ENCODE measurements at places on chromosomes 4 and X.

DNA sequence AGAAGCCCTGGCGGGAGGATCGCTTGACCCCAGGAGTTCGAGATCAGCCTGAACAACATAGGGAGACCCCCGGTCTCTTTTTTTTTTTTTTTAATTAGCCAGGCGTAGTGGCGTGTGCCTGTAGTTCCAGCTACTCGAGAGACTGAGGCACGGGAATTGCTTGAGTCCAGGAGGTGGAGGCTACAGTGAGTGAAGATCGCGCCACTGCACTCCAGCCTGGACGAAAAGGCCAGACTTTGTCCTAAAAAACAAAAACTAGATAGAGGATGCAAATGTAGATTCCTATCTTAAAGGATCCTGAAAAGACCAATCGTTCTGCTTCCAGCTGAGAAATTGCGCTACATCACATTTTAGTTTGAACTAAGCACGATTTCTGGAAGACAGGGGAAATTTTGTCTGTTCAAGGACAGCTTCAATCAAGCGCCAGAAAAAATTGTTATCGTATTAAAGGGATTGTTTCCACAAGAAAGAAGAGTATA lies 627 bp upstream of the HSD17B11 start:
- no peak for DNase-seq

- no peak for DNase-seq
Observed at GRCh38 chr4:8286719-8287342, 17.3 kb downstream of the HTRA3 start.

GRCh38 chrX:133849676-133850075 lies 135.7 kb downstream of the GPC3 start:
- DNase-seq = no peak

GRCh38 chr4:107760281-107760947 lies 40.4 kb upstream of the PAPSS1 start:
- DNase-seq = no peak

- no peak for DNase-seq
Observed at GRCh38 chr4:40960941-40961340, 211.2 kb downstream of the NSUN7 start.

- DNase-seq = no peak
Observed at GRCh38 chr4:114237997-114238396, 258.6 kb upstream of the ARSJ start.

DNA sequence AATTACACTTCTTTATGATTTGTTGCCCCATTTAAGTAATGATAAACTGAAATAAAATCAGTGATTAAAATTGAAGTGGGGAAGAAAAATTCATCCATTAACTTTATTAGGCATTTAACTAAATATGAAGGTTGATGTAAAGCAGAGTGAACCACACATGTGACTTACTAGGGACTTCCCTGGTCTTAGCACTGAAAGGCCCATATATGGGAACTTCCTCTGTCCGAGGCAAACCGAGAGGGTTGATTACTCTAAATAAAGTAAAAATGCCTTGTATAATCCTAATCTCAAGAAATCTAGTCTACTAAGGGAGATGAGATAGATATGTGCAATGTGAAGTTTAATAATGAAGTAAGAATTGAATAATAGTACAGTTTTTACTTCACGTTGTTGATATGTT lies 403.9 kb upstream of the RPS6KA3 start:
- no peak for DNase-seq

DNA sequence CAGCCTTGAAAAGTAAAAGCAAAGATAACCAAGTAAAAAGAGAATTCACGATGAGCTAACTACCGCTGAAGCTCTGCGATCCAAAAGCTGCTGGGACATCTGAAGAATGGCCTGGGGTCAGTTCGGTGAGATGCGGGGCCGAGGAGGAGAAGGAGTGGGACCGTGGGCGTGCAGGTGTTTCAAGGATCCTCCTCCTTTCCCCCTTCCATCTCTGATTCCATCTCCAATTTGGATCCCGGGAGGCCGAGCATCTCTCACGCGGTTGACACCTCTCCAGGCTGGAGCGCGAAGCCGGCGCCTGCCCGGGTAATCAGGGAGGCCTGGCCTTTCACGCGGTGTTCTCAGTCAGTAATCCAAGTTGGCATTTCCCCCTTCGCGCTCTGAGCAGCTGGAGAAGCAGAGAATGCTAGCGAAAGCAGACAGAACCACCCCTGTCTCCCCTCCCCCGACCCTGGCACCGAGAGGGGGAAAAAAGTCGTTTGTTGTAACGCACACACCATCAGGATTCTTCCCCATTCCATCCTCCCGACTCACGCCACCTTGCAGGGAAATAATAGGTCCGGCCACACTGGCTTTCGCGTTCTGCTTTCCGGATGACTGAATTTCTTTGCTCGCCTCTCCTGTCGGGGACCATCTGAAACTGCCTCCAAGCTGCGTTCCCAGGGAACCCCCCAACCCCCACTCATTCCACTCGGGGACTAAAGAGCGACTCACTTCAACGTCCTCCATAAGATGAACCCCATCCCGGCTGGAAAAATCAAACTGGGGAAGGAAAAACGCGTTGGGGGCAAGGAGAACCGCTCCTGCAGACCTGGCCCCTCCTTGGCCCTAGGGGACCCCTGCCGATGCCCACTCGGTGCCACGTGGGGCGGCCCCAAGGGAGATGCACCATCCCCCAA lies 6.5 kb downstream of the NEUROG2 start:
- no peak for DNase-seq

DNA sequence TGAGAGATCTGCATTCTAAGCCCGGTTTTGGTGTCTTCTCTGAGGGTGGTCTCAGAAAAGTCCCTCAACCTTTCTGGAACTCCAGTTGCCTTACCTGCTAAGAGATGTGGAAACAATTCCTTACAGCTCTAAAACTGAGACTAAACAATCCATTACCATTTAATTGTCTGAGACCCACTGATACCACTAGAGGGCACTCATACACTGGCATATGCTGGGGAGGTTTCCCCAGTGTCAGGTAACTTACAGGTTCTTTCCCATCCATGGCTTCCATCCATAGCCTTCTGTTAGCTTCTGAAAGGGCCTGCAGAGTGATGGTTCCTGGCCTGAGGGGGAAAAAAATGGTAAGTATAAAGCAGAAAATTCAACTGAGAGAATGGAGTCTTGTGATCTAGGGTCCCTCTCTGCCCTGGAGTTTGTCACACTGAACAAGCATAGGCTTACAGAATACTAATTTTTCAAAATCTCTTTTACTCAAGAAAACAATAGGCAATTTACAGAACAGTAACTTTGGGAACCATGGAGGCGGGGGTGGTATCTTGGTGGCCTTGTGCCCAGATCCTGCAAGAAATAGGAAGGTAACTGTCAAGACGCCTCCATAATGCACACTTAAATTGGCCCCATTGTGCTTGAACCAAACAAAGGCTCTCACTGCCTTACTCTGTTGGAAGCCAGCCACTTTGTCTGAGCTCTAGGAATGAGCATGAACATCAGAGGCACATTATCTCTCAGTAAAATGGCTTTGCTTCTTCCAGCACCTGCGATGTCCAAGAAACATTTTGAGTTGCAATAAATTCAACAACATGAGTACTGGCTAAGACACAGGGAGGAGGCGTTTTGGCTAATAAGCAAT lies 236.1 kb downstream of the OPHN1 start:
- DNase-seq = peak; percentile 39

DNA sequence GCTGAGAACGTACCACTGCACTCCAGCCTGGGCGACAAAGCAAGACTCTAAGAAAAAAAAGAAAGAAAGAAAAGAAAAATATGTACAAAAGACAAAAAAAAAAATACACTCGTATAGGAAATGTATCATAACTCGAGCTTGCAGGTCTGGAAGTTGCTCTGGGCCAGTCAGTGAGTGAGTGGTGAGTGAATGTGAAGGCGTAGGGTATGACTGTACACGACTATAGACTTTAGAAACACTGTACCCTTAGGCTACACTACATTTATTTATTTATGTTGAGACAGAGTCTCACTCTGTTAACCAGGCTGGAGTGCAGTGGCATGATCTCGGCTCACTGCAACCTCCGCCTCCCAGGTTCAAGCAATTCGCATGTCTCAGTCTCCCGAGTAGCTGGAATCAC lies 29.4 kb downstream of the EVC2 start:
- DNase-seq = no peak

GRCh38 chr4:8515316-8516060 lies 64.7 kb upstream of the GPR78 start:
- no peak for DNase-seq

DNA sequence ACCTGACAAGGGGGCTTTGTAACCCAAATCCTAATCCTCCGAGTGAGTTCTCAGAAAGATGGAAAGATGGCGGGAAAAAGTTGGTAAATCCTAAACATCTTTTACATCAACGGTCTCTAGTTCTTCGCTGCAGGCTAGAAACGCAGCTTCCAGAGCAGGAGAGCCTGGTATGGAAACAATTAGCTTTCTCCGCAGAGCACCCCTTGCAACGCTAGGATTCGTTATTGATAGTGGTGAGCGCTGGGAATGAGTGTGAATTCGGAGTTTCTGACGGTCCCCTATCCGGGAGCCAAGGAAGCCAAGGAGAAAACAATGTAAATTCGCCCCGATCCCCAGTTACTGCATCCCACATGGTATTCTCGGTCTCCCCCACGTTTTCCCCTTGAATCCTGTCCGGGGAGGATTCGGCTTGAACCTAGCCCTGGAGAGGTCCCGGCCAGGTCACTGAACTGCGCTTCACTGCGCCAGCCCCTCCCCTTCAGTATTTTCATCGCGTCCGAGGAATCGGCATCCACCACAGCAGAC lies 4.7 kb upstream of the NEUROG2 start:
- DNase-seq = no peak

- no peak for DNase-seq
Observed at GRCh38 chrX:137101273-137101990, 67.6 kb upstream of the GPR101 start.

DNA sequence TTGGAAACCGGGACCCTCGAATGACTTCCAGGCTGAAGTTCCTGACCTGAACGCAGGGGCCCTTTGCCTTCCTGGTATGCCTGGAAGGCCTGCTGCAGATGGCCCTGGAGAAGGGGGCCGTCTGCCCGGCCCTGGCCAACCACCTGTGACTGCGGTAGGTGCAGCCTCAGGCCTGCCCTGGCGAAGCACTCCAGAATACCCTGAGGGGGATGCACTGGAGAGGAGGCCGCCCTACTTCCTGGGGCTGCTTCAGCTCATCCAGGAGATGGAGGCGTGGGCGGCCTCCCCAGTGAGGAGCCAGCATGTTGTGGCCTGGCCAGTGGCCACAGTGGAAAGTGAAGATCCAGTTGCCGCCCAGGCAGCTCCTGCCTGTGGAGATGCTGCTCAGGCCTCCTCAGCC lies 26.4 kb upstream of the PNMA3 start:
- no peak for DNase-seq

DNA sequence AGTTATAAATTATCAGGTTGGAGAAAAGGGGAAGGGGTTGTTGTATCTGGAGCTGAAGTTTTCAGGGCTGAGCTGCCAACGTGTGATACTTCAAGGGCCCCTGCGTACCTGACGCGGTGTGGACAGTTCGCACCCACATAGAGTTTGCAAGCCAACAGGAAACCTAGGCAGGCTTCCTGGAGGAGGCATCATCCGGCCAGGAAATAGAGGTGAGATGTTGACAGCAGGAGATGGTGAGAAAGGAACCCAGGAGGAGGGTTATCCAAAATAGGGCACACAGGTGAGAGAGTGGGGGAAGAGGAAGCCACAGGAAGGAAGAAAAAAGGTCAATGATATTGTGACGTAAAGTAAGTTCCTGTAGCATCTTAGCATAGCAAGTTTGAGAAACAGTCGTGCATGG lies 127.2 kb downstream of the DHRSX start:
- peak; percentile 24 for DNase-seq

- no peak for DNase-seq
Observed at GRCh38 chrX:1476682-1477081, 24.0 kb upstream of the ASMTL start.

DNA sequence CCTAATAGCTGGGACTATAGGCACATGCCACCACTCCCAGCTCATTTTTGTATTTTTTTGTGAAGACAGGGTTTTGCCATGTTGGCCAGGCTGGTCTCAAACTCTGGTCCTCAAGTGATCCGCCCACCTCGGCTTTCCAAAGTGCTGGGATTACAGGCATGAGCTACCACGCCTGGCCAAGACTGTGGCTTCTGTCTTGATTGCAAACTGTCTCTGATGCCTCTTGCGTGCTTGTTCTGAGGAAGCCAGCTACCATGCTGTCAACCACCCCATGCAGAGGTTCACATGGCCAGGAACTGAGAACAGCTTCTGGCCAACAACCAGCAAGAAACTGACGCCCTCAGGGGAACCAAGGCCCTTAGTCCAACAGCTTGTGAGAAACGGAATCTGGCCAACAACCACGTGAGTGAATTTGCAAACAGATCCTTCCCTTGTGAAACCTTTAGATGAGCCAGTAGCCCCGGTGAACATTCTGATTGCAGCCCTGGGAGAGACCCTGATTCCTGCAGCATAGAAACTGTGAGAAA lies 71.2 kb downstream of the SUPT20HL2 start:
- no peak for DNase-seq

GRCh38 chr4:27577951-27578350 lies 717.3 kb downstream of the STIM2 start:
- DNase-seq = no peak

DNA sequence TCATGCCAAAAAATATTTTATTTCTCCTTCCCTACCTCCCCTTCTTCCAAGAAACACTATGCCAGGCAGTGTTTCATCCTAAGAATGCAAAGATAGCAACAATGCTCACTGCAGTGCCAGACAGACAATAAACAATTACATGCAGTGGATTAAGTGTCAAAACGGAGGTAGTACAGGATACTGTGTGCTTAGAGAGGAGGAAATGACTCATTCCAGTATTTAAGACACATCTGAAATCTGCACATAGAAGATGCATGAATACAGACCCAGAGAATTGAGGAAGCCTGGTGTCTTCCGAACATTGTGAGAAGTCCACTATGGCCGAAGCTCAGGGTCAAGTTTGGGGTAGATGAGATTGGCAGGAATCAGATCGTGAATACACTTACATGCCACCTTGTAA lies 326.4 kb downstream of the PPP3CA start:
- peak; percentile 56 for DNase-seq

- DNase-seq = no peak
Observed at GRCh38 chr4:13903901-13904300, 276.4 kb upstream of the BOD1L1 start.

DNA sequence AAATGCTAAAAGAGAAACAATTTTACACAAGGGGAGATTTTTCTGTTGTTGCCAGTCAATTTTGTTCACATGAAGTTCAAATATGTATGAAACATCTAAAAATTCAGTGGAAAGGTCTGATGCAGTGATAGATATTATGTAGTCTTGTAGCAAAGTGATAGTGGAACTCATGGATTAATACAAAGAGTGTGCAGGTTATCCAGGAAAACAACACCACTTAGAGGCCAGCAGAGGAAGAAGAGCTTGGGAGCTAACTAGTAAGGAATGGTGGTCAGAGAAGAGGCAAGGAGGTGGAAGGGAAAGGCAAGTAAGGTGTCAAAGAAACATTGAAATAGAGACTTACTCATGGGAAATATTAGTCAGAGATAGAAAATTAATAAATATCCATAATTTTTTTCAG lies 395.6 kb downstream of the MAPK10 start:
- no peak for DNase-seq

DNA sequence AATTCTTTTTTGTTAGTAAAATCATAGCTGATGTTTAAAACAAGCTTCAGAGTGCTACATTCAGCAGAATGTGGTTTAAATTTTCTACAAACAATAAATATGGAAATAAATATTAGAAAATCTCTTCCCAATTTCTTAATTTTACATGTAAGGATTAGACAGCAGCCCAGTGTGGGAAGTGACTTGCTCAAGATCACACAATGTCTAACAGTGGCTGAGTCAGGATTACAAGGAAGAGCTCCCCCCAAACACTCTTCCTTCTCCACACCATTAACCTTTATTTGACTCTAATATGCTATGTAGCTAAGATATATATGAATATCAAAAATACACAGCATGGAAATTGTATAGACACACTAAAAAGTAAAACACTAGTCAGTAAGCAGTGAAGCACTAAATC lies 59.5 kb downstream of the SLC10A7 start:
- no peak for DNase-seq
